ENCODE measurements at places on chromosomes 12 and 14.
A peak's percentile ranks its signal among the peaks of the same experiment; 100 is the strongest.

DNA sequence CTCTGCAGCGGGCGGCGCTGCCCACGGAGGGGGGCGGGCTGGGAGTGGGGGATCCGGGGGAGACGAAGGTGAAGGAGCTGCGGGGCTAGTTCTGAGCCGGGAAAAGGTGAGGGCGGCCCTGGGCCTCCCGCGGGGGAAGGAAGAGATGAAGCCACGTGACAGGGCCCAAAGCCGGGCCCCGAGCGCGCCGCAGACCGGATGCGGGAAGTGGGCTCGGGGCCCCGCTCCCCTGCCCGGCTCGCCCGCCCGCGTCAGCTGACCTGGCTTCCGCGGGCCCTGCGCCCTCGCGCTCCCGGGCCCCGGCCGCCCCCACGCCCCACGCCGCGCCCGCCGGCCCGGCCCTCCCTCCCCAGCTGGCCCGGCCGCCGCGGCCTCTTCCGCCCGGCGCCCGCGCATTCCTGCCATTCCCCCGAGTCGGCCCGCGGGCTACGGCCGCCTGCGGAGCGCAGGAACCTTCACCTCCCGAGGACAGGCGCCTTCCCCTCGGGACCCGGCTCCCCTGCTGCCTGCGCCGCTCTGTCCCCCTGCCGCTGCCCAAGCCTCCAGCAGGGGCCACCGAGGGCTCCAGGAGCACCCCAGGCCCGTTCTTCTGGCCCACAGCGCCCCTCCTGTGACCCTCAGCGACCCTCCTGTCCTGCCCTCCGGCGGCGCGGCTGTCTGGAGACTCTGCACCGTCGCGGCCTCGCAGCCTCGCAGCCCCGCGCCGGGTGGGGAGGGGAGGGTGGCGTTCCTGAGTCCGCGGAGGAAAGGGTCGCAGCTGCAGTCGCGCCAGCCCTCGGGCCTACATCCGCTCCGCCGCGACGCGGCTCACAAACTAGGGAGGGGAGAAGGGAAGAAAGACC, 20.4 kb downstream of the NINJ2 start:
- DNase-seq, result peak; percentile 52

DNA sequence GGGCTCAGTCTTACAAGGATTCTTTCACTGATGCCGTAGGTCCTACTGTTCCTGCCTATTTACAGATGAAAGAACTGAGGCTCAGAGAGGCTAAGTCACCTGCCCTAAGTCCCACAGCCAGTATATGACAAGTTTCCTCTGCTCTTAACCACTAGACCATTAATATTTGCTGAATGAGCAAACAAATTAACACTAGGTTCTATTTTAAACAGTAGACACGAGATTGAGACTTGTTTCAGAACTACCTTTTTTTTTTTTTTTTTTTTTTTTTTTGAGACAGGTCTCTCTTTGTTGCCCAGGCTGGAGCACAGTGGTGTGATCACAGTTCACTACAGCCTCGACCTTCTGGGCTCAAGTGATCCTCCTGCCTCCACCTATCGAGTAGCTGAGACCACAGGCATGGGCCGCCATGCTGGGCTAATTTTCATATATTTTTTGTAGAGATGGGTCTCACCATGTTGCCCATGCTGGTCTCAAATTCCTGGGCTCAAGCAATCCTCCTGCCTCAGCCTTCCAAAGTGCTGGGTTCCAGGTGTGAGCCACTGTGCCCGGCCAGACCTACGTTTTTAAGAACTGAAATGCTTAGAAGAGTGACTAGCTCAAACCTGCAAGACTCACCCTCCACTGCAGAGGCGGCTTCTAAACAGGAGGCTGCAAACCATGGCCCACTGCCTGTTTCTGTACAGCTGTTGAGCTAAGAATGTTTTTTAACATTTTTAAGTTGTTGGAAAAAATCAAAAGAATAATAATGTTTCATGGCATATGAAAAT, 12.9 kb downstream of the SYNE3 start:
- DNase-seq, result no peak

DNA sequence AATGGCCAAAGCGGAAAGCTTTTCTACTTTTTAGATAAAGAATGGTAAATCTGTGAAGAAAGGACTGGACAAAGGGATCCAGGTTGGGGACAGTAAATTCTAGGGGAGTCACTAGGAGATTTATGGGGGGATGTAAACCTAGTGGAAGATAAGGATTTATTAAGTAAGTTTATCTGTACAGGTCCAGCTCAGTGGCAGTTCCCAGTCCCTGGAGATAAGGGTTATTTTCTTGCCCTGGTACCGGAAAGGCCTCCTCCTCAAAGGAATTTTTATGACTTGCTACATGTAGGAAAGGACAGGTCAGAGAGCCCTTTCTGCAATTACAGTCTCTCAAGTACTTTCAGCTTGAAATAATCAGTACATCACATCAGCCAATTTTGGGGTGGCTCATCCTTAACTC, 72.6 kb upstream of the BICD1 start:
- no peak for DNase-seq

GRCh38 chr12:78177298-78177697, 346.6 kb downstream of the NAV3 start:
- no peak for DNase-seq

GRCh38 chr14:82897469-82898308, 1364.0 kb upstream of the SEL1L start:
- DNase-seq, result no peak

DNA sequence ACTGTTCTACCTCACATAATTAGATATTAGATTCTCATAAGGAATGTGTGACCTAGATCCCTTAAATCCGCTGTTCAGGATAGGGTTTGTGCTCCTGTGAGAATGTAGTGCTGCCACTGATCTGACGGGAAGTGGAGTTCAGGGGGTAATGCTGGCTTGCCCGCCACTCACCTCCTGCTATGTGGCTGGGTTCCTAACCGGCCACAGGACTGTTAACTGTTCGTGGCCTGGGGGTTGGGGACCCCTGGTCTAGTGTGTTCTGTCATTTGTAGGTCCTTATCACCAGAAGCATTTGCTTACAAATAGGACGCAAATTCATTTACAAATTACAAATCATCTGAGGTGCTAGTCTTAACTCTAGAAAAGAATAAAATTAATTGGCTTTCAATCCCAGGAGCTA, 16.4 kb upstream of the TMEM30B start:
- no peak for DNase-seq

DNA sequence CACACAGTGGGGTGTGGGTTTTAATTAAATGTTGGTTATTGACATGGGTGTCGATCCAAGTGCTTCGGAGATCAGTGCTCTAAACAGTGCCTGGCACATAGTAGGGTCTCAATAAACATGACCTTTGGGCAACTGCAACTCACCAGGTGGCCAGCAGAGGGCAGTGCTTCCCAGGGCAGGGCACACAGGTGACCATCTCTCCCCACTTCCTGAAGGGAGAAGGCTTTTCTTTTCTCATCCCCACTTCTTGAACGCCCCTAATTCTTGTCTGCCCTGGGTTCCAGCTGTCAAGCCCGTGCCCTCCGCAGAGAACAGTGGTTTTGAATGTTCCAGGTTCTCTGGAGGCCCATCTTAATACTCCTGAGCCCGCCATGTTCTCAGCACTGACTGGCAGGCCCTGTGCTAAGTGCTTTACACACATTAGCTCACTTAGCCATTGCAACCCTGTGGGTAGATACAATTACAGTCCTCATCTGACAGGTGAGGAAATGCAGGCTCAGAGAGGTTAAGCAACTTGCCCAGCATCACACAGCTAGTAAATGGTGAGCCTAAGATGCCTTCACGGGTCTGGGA, 16.3 kb downstream of the RAPGEF3 start:
- peak; percentile 68 for DNase-seq

DNA sequence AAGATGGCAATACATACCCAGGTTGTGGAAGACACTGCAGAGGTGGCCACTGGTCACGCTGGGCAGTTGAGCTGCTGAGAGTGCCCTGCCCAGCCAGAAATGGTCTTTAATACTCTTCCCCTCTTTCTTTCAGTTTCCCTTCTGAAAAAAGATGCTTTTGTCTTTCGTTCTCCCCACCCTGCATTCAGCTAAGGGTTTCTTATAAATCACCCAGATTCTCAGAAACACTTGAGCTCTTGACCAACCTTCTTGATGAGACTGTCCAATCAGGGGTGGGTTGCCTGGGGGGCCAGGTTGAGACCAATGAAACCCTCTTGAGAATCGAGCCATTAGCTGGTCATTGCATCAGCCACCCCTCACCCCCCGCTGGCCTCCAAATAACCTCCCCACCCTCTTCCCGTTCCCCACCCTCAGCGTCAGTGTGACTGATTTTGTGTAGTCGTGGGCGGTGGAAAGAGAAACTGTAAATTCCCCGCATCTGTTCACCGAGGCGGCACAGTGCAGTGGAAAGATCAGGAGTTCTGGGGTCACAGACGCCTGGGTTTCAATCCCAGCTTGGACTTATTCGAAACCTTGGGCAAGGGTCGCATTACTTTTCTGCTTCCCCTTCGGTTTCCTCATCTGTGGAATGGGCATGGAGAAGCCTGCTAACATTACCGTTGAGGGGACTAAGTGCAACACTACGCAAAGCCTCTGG, 52.3 kb downstream of the SLC25A47 start:
- peak; percentile 68 for DNase-seq

DNA sequence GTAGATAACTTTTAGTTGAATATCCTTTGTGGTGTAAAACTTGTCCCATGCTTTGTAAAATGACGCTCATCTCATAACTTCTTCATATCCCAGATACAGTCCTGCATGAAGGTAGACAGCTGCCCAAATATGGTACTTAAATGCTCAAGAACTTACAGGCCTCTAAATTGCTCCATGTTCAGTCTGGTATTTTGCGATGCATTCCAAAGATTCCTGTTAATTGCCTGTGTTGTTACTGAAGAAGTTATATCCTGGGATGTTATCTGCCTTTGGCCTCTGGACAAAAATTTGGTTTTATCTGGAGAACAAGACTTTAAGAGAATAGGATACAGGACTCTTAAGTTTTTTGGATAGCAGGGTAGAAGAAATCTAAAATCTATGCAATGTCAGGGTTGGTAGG, 473.0 kb downstream of the PCNX1 start:
- DNase-seq, result no peak

DNA sequence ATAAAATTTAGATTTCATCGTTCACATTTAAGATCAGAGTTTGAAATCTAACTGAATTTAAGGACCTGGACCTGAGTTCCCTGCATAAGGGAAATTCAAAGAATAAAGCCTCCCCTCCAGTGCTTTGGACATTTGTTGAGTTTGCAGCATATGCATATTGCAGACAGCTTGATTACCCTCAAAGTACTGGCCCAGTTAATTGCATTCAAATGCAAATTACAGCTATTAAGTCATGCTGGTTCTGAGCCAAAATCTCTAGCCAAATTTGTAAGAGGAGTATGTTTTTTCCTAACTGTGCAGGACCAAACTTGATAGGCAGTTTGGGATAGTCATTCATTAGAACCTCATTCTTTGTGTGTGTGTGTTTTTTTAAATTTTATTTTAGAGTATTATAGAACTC, 9.1 kb upstream of the KIF21A start:
- DNase-seq, result no peak

DNA sequence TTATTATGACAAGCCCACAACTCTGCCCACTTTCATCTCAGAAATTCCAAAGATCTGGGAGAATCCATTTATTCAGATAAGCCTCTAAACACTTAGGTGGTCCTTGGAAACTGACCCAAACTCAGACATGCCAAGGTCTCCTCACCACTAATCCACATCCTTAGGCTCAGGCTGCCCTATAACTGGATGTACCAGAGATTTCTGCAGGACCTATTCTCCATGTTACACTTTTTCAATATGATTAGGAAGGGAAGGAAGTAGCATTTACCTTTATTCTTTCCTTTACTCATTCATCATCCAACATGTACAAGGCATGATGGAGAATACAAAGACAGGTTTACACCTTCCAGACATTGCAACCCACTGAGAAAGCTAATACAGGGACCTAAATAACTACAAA, 145.9 kb upstream of the BMP4 start:
- no peak for DNase-seq

DNA sequence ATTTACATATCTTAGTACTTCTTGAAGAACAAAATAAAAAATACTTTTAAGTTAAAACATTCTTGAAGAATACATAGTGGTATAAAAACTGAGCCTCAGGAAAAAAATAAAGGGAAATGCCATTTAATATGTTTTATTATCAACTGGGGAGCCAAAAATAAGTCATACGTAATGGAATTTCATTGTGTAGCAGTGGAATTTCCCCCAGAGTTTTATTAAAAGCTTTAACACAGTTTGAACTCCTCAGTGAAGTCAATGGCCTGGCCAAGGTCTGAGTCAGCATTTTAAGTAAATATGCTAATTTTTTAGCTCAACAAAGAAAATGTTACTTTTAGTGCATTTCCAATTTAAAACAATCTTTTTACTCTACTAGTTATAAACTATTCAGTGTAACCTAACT, 350.1 kb upstream of the ATP2B1 start:
- no peak for DNase-seq

DNA sequence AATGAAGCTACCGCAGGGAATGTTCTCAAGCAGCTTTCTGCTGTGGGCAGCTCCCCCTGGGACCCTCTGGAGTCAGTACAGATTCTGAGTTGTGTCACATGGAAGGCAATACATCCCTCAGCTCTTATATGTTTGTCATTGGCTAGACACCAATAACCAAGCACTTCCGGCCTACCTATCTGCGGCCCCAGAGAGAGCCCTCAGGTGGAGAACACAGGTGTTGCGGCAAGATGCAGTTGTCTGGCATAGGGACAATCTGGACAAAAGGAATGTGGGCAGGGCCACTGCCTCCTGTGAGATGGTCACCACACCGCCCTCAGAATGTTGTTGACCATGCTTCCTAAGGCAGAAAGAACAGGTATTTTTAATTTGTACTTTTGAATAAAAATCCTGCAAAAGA, 118.7 kb downstream of the BRMS1L start:
- DNase-seq, result no peak

- no peak for DNase-seq
Observed at GRCh38 chr12:1584326-1584725, 10.1 kb downstream of the FBXL14 start.

GRCh38 chr12:87274594-87275245, 754.5 kb downstream of the C12orf50 start:
- DNase-seq, result no peak

DNA sequence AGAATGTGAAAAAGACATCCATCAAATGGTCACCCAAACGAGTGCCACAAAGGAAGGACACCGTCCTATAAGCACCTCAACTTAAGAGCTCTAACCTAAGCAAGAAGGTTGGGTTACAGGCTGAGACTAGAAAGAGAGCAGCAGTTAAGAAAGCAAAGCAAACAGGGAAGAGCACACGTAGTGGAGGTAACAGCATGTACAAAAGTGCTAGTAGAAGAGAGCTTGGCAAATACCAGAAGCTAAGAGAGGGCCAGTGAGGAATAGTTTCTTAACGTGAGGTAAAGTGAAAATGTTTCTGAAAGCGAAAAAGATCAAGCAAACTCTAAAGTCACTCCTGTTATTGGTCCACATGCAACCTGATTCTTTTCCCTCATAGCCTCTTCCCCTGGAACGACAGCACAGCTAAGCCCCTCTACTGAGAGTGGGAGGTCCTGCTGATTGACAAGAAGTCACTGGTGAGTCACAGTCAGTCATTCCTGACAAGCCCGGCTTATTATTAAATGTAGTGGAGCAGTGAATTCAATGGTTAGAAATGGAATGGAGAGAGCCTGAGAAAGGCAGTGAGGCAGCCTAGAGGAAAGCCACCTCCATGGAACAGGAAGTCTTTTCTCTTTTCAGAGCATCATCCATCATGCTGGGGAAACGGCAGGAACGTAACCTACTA, 204.4 kb downstream of the SLC25A21 start:
- no peak for DNase-seq

Measured in stimulated activated CD4-positive, alpha-beta T cell treated with anti-CD3 and anti-CD28 coated beads, TNF-alpha, amount 100 ng/mL, for 4 hours (primary cell).